Breast epithelium (tissue), 4 donors: ENCODE measurements at places on chromosomes 3 and 15.

DNA sequence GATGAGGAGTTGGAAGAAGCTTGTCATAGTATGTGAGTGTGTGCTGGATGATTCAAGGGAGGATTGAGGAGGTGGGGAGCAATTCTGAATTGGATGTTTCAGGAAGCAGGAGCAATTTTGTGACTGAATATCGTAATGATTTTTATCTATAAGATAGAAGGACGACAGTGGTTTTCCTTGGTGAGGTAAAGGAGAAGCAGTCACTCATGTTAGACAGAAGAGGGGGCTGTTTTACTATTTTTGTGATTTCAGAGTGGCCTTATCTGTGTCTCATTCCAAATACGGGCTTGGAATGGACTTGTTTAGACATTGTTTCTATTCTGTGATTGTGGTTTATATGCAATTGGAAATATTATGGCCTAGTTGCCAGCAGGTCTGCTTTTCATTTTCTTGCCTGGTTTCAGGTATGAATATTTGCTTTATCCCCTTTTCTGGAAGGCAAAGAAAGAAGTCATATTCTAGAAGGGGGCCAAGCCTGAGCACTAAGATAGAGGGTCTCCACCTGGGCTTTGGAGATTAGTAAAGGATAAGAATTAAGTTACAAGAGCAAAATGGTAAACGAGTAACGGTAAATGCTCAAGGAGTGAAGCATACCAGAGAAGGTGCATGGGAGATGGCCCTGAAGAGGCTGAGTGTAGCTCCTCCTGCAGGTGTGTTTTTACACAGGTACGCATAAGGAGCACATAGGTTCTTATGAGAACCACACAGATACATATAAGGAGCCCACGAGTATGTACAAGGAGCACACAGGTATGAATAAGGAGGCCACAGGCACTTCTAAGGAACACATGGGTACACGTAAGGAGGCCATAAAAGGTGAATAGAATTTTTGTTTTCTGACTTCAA lies 124.6 kb upstream of the KCNAB1 start:
- DNase-seq: no peak

DNA sequence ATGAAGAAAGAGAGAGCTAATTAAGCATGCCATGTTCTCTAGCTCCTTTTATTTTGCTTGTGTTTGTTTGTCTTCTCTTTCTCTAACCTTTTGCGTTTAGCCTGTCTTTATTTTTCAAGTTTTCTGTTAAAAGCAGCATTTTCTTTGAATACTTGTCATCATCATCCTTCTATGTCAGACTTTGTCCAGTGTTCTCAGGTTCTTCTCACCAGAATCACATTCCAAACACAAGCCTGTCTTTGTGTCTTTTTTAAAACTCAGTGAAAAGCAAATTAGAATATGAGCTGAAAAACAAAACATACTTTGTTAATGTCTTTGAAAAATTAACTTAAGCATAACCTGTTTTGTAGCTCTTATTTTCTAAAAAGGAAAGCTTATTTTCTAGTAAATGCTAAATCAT lies 62.4 kb downstream of the LEKR1 start:
- no peak for DNase-seq

DNA sequence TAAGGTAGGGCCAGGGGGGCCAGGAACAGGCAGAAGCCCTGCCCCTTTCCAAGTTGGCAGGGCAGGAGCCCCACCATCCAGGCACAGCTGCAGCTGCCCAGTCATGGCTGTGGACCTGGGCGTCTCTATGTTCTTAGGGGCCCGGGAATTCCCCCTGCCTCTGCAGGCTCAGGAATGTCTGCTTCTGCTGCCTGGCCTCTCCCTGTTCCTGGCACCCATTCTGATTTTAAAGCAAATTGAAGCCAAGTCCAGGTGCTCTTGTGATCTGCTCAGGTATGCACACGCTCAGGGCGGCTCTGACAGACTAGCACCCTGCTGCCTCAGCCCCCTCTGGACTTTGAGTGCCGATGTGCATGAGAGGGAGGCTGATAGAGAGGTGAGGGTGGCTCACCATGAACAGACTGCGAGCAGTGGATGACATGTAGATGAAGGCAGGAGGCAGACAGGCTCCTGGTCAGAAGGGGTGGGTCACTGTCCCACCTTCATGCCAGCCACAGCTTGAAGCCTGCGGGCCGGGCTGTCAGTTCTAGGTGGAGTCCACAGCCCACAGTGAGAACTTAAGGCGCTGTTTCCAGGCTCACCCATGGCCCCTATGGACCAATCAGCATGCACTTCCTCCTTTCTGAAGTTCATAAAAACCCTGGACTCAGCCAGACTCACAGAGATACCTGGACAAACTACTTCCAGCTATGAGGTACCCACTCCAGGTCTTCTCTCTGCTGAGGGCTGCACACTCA lies 747.8 kb upstream of the GBE1 start:
- DNase-seq: no peak

DNA sequence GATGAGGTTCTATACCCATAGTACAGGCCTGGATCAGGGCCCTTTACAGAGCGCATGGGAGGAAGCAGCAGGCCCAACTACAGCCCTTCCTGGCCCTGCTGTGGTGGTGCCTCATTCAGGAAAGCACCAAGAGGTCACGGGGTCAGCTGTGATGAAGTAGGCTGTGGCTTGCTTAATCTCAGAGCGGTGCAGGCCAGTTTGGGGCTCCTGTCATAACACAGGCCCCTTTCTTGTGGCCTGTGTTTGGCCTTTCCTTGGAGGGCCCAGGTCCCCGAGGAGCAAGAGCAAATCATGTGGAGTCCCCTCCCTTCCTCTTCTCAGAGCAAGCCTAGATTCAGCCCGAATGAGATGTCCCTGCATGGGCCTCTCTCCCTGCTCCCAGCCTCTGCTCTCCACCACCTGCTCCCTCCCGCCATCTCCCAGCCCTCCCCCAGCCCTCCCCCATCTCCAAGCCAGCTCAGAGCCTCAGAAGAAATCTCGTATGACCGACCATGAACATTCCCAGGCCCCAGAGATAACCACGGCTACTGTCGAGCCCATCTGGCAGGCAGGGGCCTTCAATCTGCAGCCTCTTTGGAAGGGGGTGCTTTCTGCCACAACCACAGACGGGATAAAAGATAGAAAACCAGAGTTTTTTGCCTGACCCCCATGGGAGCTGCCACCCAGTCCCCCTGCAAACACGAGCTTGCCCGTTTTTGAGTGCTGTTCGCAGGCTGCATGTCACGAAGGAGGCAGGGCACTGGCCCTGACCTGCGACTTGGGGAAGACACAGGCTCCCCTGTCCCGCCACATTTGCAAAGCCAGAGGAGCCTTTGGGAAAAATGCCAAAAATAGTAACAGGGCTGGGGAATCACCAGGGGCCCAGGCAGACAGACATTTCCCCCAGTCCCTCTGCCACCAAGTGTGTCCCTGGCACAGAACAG lies 32.3 kb upstream of the DUSP7 start:
- no peak for DNase-seq
